M059J (cell line): ENCODE measurements at places on chromosomes 12 and 14. TPM values are rescaled to one million over a fixed set of nuclear protein-coding genes. Genes with fewer than 3 reads are reported as not detected.

- DNase-seq, result no peak
These were observed 351.3 kb downstream of the TMEM121 start for GRCh38 chr14:105877645-105878044.

ACADS gene
- 4.8 and 9.1 TPM in 2 replicates for total RNA-seq

DNA sequence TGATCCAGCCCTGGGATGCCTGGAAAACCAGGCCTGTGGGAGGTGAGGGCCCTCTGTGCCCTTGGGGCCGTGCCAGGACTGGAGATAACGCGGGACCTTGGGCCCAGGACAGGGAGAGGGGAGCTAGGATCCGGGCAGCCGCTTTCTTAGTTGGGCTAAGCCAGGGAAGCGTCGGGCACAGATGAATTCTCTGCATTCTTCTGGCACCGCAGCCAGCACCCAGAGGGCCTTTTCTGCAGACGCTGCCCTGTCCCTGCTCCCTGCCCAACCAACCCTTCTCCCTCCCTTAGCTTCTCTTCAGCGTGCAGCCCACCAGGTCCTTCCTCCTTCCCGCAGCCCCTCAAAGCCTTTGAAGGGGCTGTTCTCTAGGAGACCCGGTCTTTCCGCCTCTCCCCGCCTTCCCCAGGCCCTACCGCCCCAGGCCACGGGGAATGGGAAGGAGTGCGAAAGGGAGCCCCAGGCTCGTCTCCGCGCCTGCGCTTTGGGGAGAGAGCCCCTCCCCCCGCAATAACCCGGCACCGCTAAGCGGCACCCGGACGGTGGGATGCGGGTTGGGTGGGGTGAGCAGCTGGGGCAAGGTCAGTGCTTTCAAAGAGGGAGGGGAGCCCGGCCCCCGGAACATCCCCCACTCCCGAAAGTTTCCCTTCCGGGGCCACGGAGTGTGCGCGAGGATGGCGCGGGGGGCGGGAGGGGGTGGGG is 663 bp downstream of the NCKAP5L start:
- DNase-seq, result peak; percentile 87

GRCh38 chr12:107488666-107489065 is 196.9 kb upstream of the PWP1 start:
- DNase-seq, result no peak

- DNase-seq, result no peak
These were observed 35.3 kb downstream of the CFAP251 start for GRCh38 chr12:121953695-121954094.

- peak; percentile 60 for DNase-seq
These were observed 149.4 kb upstream of the PLEKHG7 start for GRCh38 chr12:92553389-92553788.

DNA sequence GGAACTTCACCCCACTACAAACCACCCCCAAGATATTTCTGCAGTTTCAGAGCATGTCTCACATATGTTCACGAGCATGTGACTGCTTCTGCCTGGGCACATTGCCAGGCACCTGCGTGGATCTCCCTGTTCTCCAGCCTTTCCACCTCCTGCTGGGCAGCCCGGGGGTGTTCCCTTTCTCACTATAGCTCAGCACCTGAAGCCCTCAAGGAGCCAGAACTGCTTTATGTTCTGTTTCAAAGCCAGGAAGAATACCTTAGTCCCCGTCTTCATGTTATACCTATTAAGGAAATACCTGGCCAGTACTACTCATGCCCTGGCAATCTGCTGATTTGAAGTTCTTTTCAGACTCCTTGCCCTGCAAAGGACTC is 4.2 kb upstream of the FGF6 start:
- DNase-seq, result no peak

PRB2 gene
- not detected in 2 replicates for total RNA-seq

GRCh38 chr12:105977652-105978051 is 161.1 kb downstream of the NUAK1 start:
- DNase-seq, result peak; percentile 80

DNA sequence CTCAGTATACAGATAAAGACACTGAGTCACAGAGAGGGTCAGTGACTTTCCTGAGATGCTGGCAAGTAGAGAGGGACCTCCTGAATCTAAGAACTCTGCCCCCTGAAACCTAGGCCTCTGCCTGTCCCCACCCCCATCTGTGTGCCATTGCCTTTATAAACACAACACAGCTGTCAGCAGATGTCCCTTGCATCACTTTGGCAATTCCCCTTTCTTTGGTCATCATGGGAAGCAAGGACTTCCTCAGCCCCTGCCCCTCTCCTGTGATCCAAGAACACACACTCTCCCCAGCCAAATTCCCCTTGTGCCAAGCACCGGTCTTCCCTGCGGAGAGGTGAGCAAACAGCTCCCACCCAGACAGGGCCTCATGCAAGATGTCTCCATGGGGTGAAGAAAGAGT is 8.3 kb downstream of the TSPAN11 start:
- DNase-seq, result no peak

DNA sequence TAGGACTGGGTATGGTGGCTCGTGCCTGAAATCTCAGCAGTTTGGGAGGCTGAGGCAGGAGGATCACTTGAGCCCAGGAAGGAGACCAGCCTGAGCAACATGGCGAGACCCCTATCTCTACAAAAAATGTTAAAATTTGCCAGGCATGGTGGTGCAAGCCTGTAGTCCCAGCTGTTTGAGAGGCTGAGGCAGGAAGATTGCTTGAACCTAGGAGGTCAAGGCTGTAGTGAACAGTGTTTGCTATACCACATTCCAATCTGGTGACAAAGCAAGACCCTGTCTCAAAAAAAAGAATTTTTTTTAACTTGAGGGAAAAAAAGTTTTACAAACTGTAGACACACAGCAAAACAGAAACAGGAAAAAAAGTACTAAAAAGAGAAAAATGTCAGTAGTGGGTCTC is 2.3 kb upstream of the MAP3K9 start:
- no peak for DNase-seq

DNA sequence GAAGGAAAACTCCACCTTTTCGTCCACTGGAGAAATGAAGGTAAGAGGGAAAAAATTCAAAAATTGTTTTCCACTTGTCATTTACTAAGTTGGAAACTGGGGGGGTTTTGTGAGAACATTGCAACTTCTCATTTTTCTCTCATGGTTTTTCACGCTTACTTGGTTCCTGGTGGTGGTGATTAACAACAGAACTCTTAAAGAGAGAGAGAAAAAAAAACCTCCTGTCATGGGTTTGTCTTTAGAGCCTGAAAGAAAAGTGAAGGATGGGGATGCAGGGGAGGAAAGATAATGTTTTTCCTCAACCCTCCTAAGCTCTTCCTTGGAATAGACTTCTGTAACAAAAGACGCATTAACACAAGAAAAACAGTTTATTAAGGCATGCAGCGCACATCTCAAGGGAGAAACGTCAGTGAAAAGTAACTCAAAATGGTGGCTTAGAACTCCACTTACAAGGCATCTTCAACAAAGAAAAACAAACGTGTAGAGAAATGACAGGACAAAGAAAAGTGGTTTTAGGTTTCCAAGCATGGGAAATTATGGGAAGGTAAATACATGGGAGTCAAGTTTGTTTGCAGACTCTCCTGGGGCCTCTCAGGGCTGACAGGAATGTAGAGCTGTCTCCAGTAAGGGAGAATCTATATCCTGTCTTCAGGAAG is 81.9 kb upstream of the ATF7IP start:
- DNase-seq, result no peak

ERP27 gene
- not detected in 2 replicates for total RNA-seq

NUDT4 gene
- 48.4 and 48.5 TPM in 2 replicates for total RNA-seq

GRCh38 chr14:79265366-79265946 is 945.8 kb downstream of the DIO2 start:
- DNase-seq, result no peak

FSCB gene
- total RNA-seq, result not detected in 2 replicates

DPY19L2 gene
- total RNA-seq, result 3.7 and 11.3 TPM in 2 replicates

DNA sequence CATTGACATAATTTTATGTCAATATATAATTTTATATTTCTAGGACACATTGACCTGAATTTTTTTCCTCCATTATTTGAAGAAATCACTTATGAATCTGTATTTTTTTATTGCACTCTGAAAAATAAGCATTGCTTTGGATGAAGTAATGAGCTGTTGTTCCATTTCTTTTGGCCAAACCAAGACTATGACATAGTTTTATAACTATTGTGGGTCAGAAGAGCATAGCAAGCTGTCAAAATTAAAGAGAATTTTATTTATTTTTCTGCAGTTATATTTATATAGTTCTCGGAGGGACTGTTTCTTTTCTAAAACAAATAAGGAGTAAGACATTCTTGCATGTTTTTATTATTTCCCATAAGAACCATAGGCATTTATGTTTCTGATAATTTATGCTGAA is 8.5 kb downstream of the C12orf75 start:
- no peak for DNase-seq

GPR68 gene
- total RNA-seq, result 0.71 and 1.6 TPM in 2 replicates

ATL1 gene
- 0.32 and 0.44 TPM in 2 replicates for total RNA-seq

SLC2A14 gene
- total RNA-seq, result not detected in 2 replicates

GRCh38 chr12:93137656-93138612 is 208.8 kb upstream of the EEA1 start:
- DNase-seq, result peak; percentile 92

KRT6C gene
- not detected in 2 replicates for total RNA-seq

DNA sequence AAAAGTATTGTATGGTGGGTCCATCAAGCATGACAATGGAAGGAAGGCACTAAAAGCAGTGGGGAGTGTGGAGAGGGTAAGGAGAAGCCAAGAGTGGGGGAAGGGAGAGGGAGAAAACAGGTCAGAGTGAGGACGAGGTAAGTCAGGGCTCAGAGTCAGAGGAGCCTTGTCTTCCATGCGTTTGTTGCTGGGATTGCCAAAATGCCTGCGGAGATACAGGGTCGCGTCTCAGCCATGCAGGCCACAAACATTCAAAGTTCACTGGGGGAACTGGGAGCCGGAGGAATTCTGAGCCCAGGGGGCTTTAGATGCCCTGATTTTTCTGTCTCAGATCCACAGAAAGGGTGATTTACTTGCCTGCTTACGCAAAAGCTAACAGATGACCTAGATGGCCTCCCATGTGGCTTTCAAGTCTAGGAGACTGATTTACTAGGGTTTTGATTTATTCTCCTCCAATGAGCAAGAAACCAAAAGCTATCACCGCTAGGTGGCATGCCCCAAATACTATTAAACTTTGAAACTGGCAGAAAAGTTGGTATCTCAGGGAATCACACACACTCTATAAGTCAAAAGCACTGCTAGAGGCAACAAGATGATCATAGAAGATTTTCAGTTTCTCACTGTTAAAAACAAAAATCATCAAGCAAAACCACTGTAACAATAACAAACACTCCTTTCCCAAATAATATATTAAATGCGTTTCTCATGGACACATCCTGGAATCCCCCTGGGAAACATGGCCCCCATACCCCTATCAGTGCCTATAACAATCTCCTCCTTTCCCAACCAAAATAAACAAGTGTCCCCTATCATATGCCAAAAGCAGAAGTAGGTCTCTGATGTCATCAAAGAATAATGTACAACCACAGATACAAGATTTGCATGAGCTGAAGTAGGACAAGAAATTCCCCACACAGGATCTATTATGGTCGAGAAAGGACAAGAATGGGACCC is 26.6 kb upstream of the MDM1 start:
- peak; percentile 89 for DNase-seq

STXBP6 gene
- 0.42 TPM in 1 of 2 replicates, not detected in the other for total RNA-seq

ZNF891 gene
- 0.32 and 0.44 TPM in 2 replicates for total RNA-seq

DNA sequence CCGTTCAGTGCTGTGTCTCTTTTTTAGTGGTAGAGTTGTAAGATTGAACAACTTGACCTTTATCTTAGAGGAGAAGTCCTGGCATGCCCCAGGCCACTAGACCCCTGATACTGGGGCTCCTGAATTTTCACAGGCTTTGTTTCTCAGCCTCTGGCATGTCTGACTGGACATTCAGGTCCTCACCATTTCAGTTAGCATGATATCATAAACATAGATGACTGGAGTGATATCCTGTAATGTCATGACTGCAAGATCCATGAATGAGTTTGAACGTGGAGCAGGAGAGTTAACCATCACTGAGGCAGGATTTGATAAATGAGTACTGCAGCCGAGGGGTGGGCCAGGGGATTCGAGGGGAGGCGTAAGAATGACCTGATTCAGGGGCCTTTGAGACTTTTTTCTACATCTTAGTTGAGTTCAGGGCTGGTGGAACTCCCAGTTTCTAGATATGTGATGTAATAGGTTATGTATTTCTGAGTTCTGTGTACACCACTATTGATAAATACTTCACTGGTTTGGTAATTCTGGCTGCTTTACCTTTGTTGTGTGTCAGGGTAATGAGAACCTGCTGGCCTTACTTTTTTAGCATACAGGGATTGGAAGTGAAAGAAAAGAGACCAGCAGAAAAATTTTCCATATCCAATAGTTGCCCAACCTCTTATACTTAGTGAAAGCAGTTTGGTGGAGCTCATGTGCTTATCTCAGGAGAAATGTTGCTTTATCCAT is 217.0 kb downstream of the SYNE2 start:
- no peak for DNase-seq

DNA sequence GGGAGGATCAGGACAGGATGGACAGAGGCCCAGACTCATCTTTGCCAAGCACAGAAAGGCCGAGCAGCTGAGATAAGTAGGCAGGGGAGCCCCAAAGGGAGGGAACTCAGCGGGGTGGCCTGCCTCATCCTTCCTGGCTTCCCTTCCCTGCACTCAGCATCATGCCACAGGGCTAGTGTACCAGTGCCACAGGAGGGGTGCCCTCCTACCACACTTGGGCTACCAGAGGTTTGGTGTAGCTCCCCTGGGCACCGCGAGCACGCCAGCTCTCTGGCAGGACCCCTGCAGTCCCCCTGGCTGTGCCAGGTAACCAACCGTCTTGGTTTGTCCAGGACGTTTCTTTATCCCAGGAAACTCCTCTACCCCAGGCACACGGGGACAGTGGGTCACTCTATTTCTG is 123.5 kb downstream of the ESRRB start:
- DNase-seq, result no peak

DNA sequence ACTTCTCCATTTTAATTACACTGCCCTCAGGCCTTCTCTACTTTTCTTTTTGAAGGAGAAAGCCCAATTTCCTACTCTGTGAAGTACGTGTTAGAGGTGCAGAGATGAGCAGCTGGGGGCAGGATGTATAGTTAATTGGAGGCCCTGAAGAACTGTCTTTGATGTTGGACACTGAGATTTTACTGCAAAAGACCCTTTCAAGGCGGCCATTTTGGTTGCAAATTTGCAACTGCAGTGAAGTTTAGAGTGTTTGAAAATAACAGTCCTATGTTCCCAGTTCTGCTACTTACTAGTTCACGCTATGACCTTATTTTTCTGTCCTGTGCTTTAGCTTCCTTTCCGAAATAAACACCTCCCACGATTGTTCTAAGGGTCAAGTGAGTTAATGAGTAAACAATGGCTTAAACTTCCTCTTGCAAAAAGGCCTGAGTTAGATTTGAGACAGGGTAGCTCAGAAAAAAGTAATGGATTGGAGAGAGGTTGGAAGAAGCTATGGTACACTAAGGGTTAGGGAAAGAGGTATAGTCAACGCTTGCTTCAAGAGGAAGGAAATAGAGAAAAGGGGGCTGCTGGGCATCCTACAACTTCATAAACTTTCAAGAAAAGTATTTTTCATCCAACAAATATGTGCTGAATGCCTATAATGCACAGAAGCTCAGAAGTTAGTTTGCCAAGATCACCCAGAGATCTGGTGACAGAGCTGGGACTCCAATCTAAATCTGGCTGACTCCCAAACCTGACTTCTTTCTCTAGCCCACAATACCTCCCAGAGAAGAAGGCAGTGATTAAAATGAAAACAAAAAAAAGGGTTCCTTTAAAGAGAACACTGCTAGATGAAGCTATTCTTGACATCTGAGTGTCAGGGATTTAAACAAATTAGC is 26.4 kb upstream of the DICER1 start:
- DNase-seq, result no peak

- DNase-seq, result peak; percentile 65
These were observed 15.8 kb upstream of the CPNE8 start for GRCh38 chr12:38921025-38921677.

- DNase-seq, result no peak
These were observed 412 bp downstream of the FGFR1OP2 start for GRCh38 chr12:26938701-26939062.
